ENCODE measurements at places on chromosomes 6 and 20.

GRCh38 chr6:113271437-113271836 is 585.7 kb upstream of the MARCKS start:
- peak; percentile 93 for DNase-seq

DNA sequence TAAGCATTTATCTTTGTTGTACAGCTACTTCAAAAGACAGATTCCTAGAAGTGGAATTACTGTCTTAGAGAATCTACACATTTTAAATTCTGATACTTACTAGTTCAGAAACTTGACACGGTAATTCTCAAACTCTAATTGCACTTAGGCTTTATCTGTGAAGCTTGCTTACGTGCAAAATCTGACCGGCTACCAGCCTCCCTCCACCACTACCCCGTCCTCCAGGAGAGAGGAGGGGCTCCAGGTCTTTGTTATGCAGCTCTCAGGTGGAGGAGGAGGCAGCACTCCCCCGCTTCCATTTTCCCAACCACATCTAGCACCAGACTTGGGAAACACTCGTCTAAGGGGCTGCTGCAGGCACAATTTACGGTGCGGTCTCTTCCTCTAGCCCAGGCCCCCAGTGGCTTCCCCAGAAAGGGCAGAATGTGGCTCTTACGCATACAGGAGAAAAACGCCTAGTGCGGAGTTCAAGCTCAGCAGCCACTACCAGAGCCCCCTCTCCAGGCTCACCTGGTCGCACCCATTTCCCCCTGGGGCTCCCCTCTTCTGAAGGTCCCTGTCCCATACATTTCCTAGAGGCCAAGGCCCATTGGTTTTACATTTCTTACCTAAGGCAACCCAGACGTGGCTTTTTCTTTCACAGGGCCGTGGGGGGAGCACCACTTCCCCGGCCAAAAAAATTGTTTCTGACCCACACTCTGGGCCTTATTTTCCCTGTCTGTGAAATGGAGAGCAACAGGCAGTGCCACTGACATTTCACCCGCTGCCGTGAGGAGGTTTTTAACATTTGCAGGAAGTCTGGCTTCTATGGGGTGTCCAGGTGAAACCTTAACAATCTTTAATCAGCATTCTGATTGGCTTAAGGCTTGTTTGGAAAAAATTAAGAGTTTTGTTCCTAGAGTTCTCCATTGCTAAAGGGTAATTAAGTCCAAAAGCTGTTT is 1.6 kb upstream of the TGIF2 start:
- no peak for DNase-seq

DNA sequence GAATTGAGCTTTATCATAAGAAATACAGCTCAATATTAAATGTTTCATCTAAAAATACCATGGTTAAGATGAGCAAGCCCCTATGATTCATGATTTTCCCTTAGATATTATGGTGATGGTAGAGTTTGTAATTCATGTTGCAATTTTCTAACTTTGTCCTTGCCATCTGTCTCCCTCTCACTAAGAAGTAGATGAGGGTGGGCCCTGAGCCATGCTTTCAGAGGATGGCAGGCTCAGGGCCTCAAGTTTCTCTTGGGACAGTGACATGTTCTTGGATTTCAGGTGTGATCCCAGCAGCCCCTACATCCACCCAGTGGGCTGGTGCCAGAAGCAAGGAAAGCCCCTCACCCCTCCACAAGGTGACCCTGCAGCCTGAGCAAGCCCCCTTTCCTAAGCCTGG is 25.6 kb downstream of the L3MBTL1 start:
- DNase-seq: peak; percentile 43

- DNase-seq: peak; percentile 44
Observed at GRCh38 chr6:89952686-89953085, 58.4 kb downstream of the GJA10 start.

- DNase-seq: peak; percentile 94
Observed at GRCh38 chr6:46191961-46192360, 21.2 kb upstream of the ENPP5 start.

GRCh38 chr20:45892828-45893500 is 1.8 kb downstream of the CTSA start:
- DNase-seq: no peak

DNA sequence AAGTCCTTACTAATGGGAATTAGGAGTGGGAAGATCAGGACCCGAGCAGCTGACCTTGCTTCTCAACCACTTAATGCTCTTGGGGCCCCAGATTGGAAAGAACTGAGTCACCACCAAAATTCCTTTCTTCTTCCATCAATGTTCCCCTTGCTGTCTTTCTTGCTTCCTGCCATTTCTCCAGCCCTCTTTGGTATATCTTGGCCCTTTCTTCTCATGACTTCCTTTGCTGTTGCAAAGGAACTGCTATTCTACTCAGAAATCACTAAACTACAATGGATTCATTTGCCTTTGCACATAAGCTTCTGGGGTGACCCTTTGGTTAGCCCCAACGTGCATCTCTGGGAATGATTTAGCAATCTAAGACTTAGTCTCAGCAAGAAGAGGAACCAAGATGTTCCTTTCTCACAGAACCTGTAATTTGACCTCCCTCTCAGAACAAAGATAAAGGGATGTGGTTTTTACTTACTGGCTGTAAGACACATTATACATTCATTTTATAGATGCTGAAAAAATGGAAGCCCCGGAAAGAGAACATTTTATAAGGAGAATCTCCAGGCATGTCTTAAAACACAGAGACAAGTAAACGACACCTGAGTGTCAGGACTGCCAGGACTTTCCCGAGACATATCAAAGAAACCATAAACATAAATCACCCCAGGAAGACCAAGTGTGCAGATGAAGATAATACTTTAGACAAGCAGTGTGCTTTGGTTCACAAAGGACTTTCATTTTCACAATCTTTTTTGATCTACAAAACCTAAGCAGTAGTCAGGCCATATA is 99.0 kb upstream of the TNFAIP3 start:
- peak; percentile 87 for DNase-seq

Measured in stromal cell of bone marrow (primary cell).